Right lobe of liver (tissue), 6 donors: ENCODE measurements at places on chromosomes 6 and 20. TPM values are rescaled to one million over a fixed set of nuclear protein-coding genes. Genes with fewer than 3 reads are reported as not detected.

Gene MATN4
- not detected for total RNA-seq

- no peak for DNase-seq
Measured at GRCh38 chr6:166683477-166683876, 56.4 kb upstream of the RPS6KA2 start.

DNA sequence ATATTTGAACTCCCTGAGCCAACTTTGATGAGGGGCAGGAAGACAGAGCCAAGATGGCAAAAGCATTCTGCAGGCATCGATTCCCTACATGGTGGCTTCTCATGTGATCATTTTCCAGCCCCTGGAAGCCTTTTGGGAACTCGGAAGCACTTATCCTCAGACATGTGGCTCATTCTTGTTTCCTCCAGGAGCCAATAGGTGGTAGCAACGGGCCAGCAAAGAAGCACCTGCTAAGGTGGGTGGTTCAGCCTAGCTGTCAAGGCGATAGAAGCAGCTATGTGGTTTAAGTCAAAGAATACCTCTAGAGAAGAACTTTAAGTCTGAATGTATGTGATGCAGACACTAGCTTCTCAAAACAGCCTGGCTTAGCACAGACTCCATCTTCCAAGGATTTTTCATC lies 64.9 kb upstream of the PAX1 start:
- DNase-seq = no peak

- DNase-seq = no peak
Measured at GRCh38 chr6:6600875-6601274, 12.4 kb downstream of the LY86 start.
